ENCODE measurements at places on chromosomes 6 and 20.

DNA sequence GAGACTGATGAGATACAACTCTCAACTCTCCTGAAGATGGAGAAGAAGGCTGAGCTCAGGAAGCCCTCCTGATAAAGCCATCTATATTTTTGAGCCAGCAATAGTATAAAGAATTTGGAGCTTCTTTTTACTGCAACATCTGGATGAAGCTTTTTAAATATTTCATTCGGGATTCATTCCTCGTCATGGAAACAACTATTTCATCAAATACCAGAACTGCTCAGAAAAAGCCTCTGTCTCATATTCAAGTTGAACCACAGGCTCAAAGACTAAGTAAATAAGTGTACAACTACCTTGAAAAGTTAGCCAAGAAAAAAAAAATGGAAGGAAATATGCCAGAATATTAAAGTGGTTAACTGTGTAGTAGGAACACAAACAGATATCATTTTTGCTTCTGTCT, 37.8 kb downstream of the PTPRT start:
- DNase-seq = no peak

- DNase-seq = no peak
Measured at GRCh38 chr6:144062786-144063185, 32.6 kb downstream of the SF3B5 start.

DNA sequence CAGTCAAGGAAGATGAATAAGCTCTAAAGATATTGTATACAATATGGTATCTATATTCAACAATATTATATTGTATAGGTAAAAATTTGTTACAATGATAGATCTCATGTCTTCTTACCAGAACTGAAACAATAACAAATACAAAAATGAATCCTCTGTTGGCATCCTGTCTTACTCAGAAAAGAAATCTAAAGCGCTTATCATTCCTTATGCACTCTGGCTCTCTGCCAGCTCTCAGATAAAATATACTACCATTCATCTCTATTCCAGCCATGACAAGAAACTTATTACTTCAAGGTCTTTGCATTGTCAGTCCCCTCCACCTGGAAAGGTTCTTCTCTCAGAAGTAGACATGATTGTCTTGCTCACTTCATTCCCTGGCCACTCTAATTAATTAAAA, 138.6 kb downstream of the THEMIS start:
- no peak for DNase-seq

DNA sequence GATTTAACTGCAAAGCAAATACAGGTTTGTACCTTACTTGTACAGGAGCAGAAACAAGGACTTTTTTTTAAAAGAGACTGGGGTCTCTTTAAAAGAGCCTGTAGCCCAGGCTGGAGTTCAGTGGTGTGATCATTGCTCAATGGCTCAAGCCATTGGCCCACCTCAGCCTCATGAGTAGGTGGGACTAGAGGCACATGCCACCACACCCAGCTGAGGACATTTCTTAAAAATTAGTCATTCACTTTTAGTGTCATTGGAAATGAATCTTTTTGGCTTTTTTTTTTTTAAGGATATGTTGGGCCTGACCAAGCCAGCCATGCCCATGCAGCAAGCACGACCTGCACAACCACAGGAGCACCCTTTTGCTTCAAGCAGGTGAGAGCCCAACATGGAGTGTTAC, 16.9 kb downstream of the SEC23B start:
- DNase-seq = no peak
